CD4-positive, alpha-beta memory T cell (primary cell): ENCODE measurements at places on chromosomes 12 and 14.

- H3K4me1 ChIP-seq: peaks cover 23% of the 10 kb centered on the region
- H3K27ac ChIP-seq: no peak overlapping the region
- no peak for DNase-seq
- H3K4me3 ChIP-seq: no peak overlapping the region
- H3K36me3 ChIP-seq: no peaks in the 10 kb centered on the region
These were observed 18.9 kb upstream of the ATP5MC2 start for GRCh38 chr12:53694756-53695151.

DNA sequence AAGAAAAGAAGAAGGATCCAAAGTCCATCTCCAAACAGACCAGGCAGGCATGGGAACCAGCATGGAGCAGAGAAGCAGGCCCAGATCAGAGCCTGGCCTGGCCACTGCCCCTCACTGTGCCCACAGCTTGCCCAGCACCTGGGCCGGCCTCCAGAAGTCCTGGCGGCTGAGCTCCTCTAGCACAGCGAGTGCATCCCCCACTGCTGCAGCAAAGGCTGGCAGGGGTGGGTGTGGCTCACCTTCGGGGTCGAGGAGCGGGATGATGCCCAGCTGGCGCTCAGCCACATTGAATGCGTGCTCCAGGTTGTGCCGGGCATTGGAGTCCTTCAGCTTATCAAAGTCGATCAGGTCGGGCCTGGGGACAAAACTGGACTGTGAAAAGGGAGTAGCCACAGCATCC, 78.7 kb downstream of the SPTB start:
- DNase-seq: no peak
- no peak overlapping the region for H3K4me3 ChIP-seq
- no peaks in the 10 kb centered on the region for H3K27me3 ChIP-seq
- H3K4me1 ChIP-seq: no peaks in the 10 kb centered on the region
- H3K36me3 ChIP-seq: no peaks in the 10 kb centered on the region
- H3K27ac ChIP-seq: no peak overlapping the region

DNA sequence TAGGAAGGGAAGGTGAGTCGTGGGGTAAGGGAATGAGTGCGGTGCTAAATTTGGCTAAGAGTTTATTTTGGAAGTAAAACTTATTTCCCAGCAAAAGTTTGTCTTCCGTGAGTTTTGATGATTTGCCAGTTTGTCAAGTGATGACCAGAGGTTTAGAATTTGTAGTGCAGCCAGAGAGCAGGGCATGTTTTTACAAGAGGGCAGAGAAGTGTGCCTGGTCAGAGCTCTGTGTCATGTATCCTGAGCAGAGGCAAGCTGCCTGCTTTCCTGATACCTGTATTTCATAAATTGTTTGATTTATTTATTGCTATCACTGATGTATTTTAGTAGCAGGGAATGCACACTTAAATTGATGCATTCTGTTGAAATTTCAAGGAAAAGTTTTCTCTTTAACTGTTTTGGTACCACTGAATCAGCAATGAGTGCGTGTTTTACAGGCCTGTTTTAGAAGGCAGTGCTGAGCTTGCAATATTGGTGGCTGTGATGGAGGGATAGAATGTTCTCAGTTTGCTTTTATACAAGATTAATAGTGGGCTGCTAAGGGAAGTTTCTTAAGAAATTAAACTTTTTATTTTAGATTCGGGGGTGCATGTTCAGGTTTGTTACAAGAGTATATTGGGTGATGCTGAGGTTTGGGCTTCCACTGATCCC, 19.7 kb upstream of the RD3L start:
- no peaks in the 10 kb centered on the region for H3K4me1 ChIP-seq
- H3K36me3 ChIP-seq: no peaks in the 10 kb centered on the region
- no peaks in the 10 kb centered on the region for H3K27me3 ChIP-seq

DNA sequence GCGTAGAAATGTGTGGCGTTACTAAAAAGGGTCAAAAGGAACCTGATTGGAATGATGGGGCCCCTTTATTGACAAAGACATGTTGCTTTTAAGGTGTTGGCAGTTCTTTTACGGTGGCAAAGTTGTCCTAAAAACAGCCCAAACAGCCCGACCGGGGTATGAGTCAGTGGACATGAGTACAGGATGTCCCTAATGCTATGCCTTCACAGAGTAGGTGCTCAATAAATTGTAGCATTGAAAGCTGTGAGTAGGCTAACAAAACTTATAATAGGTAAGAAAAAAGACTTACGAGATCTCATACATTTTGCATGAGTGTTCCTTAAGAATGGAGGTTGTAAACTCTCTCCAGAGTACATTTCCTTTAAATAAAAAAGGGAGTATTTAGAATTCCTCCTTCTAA, 2.6 kb downstream of the ELK3 start:
- no peaks in the 10 kb centered on the region for H3K36me3 ChIP-seq
- no peaks in the 10 kb centered on the region for H3K27me3 ChIP-seq
- H3K27ac ChIP-seq: peak overlapping the region; percentile 71

GRCh38 chr12:112096667-112097066, 11.9 kb downstream of the NAA25 start:
- H3K27me3 ChIP-seq: no peaks in the 10 kb centered on the region
- H3K4me3 ChIP-seq: no peak overlapping the region
- H3K27ac ChIP-seq: no peak overlapping the region
- H3K36me3 ChIP-seq: peaks cover 7% of the 10 kb centered on the region

- H3K27me3 ChIP-seq: no peaks in the 10 kb centered on the region
- H3K36me3 ChIP-seq: no peaks in the 10 kb centered on the region
- H3K4me3 ChIP-seq: no peak overlapping the region
- DNase-seq: peak; percentile 39
- H3K4me1 ChIP-seq: peaks cover 12% of the 10 kb centered on the region
- H3K27ac ChIP-seq: peak overlapping the region; percentile 29
These were observed 30.3 kb upstream of the IFNG start for GRCh38 chr12:68189821-68190242.

- H3K27ac ChIP-seq: no peak overlapping the region
- no peaks in the 10 kb centered on the region for H3K36me3 ChIP-seq
- no peak overlapping the region for H3K4me3 ChIP-seq
- DNase-seq: no peak
- H3K27me3 ChIP-seq: no peaks in the 10 kb centered on the region
These were observed 122.6 kb downstream of the CALM1 start for GRCh38 chr14:90519262-90519920.

DNA sequence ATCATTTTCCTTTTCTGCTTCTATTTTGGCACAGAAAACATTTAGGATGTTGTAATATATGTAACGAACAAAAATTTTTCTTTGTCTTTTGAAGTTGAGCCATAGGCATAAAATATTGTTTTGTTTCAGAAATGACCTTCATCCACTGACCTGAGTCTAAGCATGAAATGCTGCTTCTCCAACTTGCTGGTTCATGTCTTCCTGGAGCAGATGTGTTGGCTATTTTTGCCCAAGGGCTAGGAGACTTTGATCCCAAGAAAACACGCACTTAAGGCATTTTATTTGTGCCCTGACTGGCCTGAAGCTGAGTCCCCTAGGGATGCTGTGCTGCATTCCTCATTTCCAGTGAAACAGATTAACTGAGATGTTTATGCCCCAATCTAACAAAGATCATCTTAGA, 27.2 kb upstream of the ALG10B start:
- H3K36me3 ChIP-seq: no peaks in the 10 kb centered on the region
- no peak overlapping the region for H3K27ac ChIP-seq
- H3K4me3 ChIP-seq: no peak overlapping the region
- no peak for DNase-seq
- H3K4me1 ChIP-seq: no peaks in the 10 kb centered on the region
- H3K27me3 ChIP-seq: no peaks in the 10 kb centered on the region

GRCh38 chr14:75401361-75401760, 26.5 kb upstream of the JDP2 start:
- no peaks in the 10 kb centered on the region for H3K27me3 ChIP-seq
- no peak for DNase-seq
- H3K4me1 ChIP-seq: peaks cover 4% of the 10 kb centered on the region
- H3K4me3 ChIP-seq: no peak overlapping the region

- peaks cover 4% of the 10 kb centered on the region for H3K27me3 ChIP-seq
- no peak overlapping the region for H3K4me3 ChIP-seq
- H3K36me3 ChIP-seq: no peaks in the 10 kb centered on the region
- no peak overlapping the region for H3K27ac ChIP-seq
- no peaks in the 10 kb centered on the region for H3K4me1 ChIP-seq
These were observed 25.0 kb upstream of the GTF2A1 start for GRCh38 chr14:81245771-81246170.

- DNase-seq: no peak
- no peaks in the 10 kb centered on the region for H3K4me1 ChIP-seq
- no peak overlapping the region for H3K4me3 ChIP-seq
- no peaks in the 10 kb centered on the region for H3K36me3 ChIP-seq
- H3K27ac ChIP-seq: no peak overlapping the region
These were observed 36.5 kb upstream of the IFNG-AS1 start for GRCh38 chr12:67952787-67953186.

- DNase-seq: no peak
- no peaks in the 10 kb centered on the region for H3K36me3 ChIP-seq
- H3K27ac ChIP-seq: no peak overlapping the region
- no peaks in the 10 kb centered on the region for H3K27me3 ChIP-seq
- H3K4me3 ChIP-seq: no peak overlapping the region
These were observed 4.3 kb upstream of the LRTM2 start for GRCh38 chr12:1815814-1816729.

- no peaks in the 10 kb centered on the region for H3K27me3 ChIP-seq
- peak overlapping the region; percentile 37 for H3K27ac ChIP-seq
- no peak overlapping the region for H3K4me3 ChIP-seq
- DNase-seq: no peak
- H3K4me1 ChIP-seq: peaks cover 33% of the 10 kb centered on the region
These were observed 43.7 kb downstream of the MARK3 start for GRCh38 chr14:103428723-103429556.

DNA sequence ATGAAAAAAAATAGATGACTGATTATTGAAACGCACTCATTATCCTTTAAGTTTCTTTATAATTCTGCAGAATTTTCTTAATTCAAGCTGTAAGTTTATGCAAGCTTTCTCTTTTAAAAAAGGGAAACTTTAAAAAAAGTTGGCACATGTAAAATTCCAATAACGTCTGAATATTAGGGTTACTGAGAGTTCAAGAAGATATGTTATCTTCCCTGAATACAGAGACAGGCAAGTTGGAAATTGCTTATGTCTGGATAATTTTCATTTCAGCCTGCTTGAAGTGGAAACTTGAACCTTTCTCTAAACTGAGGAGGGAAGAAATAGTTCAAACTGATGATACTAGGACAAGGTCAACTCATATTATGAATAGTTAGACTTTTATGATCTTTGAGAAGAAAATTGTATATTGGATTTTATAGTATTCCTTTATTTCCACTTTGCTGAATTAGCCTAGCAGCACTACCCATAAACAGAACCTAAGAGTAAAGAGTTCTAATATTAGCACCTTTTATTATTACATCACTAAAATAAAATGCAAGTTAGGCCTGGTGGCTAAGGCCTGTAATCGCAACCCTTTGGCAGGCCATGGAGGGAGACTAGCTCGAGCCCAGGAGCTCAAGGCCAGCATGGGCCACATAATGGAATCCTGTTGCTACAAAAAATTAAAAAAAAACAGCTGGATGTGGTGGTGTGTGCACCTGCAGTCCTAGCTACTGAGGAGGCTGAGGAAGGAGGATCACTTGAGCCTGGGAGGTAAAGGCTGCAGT, 288.0 kb downstream of the TRHDE start:
- H3K27me3 ChIP-seq: no peaks in the 10 kb centered on the region
- H3K4me3 ChIP-seq: no peak overlapping the region
- H3K27ac ChIP-seq: no peak overlapping the region

DNA sequence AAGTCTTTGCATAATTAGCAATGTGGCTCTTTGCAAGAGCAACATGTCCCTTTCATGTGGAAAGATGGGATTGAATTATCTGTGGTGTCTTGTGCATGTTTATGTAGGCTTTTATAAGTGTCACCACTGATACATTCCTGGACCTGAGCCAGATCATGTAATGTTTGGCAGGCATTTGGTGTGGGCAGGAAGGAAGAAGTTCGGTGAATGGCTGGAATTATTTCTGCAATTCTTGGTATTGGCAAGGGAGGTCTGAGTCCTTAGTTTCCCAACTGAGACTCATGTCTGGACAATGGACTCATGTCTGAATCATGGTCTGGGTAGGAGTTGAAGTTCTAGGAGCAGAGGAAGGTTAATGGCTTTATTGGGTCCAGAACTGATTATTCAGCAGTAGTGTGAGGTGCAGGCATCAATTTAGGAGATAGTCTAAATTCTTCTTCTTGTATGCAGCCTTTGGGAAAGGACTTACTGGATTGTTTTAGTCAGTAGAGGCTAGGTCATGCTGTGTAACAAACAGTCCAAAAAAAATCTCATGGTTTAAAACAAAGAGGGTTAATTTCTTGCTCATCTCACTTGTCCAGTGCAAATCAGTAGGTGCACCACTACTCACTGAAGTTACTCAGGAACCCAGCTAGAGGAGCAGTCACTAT, 186.5 kb upstream of the LHX5 start:
- no peak overlapping the region for H3K4me3 ChIP-seq
- H3K4me1 ChIP-seq: no peaks in the 10 kb centered on the region
- H3K36me3 ChIP-seq: no peaks in the 10 kb centered on the region
- no peaks in the 10 kb centered on the region for H3K27me3 ChIP-seq
- H3K27ac ChIP-seq: no peak overlapping the region
- no peak for DNase-seq

- H3K27me3 ChIP-seq: no peaks in the 10 kb centered on the region
- H3K4me3 ChIP-seq: no peak overlapping the region
- no peaks in the 10 kb centered on the region for H3K4me1 ChIP-seq
- no peak overlapping the region for H3K27ac ChIP-seq
- DNase-seq: no peak
- no peaks in the 10 kb centered on the region for H3K36me3 ChIP-seq
These were observed 246.7 kb downstream of the DACT1 start for GRCh38 chr14:58884442-58884841.

GRCh38 chr12:101021442-101021841, 188.6 kb downstream of the SLC5A8 start:
- no peak for DNase-seq
- H3K27me3 ChIP-seq: no peaks in the 10 kb centered on the region
- H3K4me3 ChIP-seq: no peak overlapping the region

- peaks cover 2% of the 10 kb centered on the region for H3K4me1 ChIP-seq
- no peaks in the 10 kb centered on the region for H3K27me3 ChIP-seq
- H3K4me3 ChIP-seq: no peak overlapping the region
These were observed 142.8 kb downstream of the VRK1 start for GRCh38 chr14:96940009-96940408.

- H3K27me3 ChIP-seq: no peaks in the 10 kb centered on the region
- DNase-seq: no peak
- H3K27ac ChIP-seq: no peak overlapping the region
- H3K4me3 ChIP-seq: no peak overlapping the region
These were observed 34.9 kb downstream of the GABARAPL1 start for GRCh38 chr12:10247436-10248058.

- no peak overlapping the region for H3K27ac ChIP-seq
- H3K4me3 ChIP-seq: no peak overlapping the region
- DNase-seq: no peak
- no peaks in the 10 kb centered on the region for H3K36me3 ChIP-seq
- no peaks in the 10 kb centered on the region for H3K4me1 ChIP-seq
These were observed 45.3 kb downstream of the LRP6 start for GRCh38 chr12:12221560-12221959.

GRCh38 chr12:21065845-21066244, 65.1 kb upstream of the SLCO1B1 start:
- H3K4me1 ChIP-seq: no peaks in the 10 kb centered on the region
- no peak for DNase-seq
- H3K4me3 ChIP-seq: no peak overlapping the region

- H3K4me1 ChIP-seq: no peaks in the 10 kb centered on the region
- H3K36me3 ChIP-seq: no peaks in the 10 kb centered on the region
- H3K27me3 ChIP-seq: no peaks in the 10 kb centered on the region
- H3K4me3 ChIP-seq: no peak overlapping the region
These were observed 9.7 kb downstream of the SPTSSA start for GRCh38 chr14:34452258-34452822.
